ENCODE measurements at places on chromosomes 5 and 9. TPM values are rescaled to one million over a fixed set of nuclear protein-coding genes. Genes with fewer than 3 reads are reported as not detected.

- no peaks in the 10 kb centered on the region for H3K36me3 ChIP-seq
- DNase-seq, result no peak
- H3K27ac ChIP-seq, result no peak overlapping the region
- H3K4me1 ChIP-seq, result no peaks in the 10 kb centered on the region
Measured at GRCh38 chr9:118883411-118883810, 485.8 kb downstream of the BRINP1 start.

GRCh38 chr9:129550199-129550839 is 70.6 kb downstream of the C9orf50 start:
- DNase-seq, result no peak
- peak overlapping the region; percentile 23 for H3K4me3 ChIP-seq
- no peak overlapping the region for H3K27ac ChIP-seq
- no peaks in the 10 kb centered on the region for H3K27me3 ChIP-seq
- H3K4me1 ChIP-seq, result peaks cover 6% of the 10 kb centered on the region
- H3K36me3 ChIP-seq, result no peaks in the 10 kb centered on the region

DNA sequence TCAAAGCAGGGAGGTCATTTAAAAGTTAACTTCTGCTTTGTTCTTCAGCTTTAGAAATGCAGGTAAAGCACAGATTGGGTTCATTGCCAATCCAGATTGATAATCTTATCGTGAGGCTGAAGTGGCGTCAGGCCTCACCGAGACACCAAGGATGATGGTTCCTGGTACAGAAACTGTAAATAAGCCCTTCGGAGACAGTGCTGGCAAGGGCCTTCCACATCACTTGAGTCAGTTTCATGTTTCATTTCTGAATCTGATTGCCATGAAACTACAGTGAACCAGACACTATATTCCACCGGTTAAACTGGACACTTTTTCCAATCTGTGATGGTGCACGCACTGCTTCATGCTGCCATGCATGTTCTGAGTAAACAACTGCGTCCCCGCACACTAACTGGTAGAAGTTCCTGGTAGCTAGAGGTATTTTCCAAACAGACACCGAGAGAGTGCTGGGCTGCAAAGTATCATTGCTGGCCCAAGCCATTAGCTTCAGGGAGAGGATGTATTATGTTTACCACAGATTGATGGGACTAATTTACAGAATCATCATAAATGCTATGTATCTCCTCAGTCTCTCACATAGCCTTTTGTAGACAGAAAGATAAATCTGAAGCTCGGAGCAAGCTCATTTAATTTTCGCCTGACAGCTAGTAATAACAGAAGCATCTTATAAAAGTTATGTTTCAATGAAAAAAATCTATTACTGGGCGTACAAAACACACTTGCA is 336.1 kb downstream of the GLIS3 start:
- DNase-seq, result no peak
- H3K36me3 ChIP-seq, result no peaks in the 10 kb centered on the region
- H3K27me3 ChIP-seq, result no peaks in the 10 kb centered on the region
- no peak overlapping the region for H3K4me3 ChIP-seq
- peak overlapping the region; percentile 58 for H3K27ac ChIP-seq

GRCh38 chr5:157721159-157721558 is 10.1 kb upstream of the THG1L start:
- H3K36me3 ChIP-seq, result no peaks in the 10 kb centered on the region
- H3K4me3 ChIP-seq, result no peak overlapping the region
- no peak overlapping the region for H3K27ac ChIP-seq
- no peaks in the 10 kb centered on the region for H3K4me1 ChIP-seq
- H3K27me3 ChIP-seq, result no peaks in the 10 kb centered on the region
- no peak for DNase-seq

- H3K4me3 ChIP-seq, result no peak overlapping the region
- no peaks in the 10 kb centered on the region for H3K36me3 ChIP-seq
- DNase-seq, result no peak
- H3K27ac ChIP-seq, result no peak overlapping the region
- H3K27me3 ChIP-seq, result no peaks in the 10 kb centered on the region
- no peaks in the 10 kb centered on the region for H3K4me1 ChIP-seq
Measured at GRCh38 chr9:134766587-134766986, 114.0 kb upstream of the FCN2 start.

EDIL3 gene
- total RNA-seq, result not detected

FOXD4 gene
- total RNA-seq, result 0.93 TPM

TPD52L3 gene
- not detected for total RNA-seq

GRCh38 chr9:16184964-16185646 is 632.3 kb downstream of the CCDC171 start:
- no peaks in the 10 kb centered on the region for H3K36me3 ChIP-seq
- H3K27ac ChIP-seq, result no peak overlapping the region

GRCh38 chr9:83959061-83959460 is 21.0 kb downstream of the HNRNPK start:
- H3K36me3 ChIP-seq, result no peaks in the 10 kb centered on the region
- no peak overlapping the region for H3K4me3 ChIP-seq
- H3K27me3 ChIP-seq, result no peaks in the 10 kb centered on the region
- no peak overlapping the region for H3K27ac ChIP-seq
- no peak for DNase-seq

DNA sequence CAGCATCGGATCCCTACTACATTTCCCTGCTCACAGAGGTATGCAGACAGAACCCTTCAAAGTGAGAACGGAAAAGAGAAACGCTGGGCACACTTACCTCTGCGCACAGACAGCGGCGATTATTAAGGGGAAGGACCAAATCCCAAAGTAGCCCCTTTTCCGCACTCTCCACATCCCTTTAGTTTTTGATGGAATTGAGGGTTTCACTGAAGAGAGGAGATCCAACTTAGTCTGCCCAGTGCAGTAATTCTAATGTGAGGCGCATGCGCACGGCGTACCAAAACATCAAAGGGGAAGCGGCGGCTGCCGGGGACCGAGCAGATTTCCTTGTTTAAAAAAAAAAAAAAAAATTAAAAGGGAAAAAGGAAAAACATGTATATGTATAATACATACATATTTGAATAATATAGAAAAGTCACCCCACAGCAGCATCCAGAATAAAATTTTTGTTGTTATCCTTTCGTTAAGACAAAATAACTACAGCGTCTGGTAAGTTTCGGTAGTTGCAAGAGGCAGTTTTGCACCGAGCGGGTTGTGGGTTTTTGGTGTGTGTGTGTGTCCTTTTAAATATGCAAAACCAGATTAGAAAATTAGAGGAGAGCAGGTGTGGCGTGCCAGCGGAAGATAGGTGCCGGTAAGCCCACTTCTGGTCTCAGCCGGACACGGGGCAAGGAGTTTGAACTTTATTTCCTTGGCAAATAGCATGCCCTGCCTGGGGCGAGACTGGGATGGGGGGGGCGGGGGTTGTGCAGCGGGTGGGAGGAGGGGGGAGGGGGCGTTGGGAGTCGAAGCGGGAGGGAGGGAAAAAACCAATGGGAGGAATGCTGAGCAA is at the start of gene GABRB2:
Gene GABRB2 (minus strand): TSS at position 256 of the 832 bp plus-strand sequence. CDS start 82 bp downstream, at position 174.
- no peak within 1 kb of the TSS for H3K27ac ChIP-seq
- H3K4me3 ChIP-seq, result peak within 1 kb of the TSS; percentile 27
- peaks cover 4% of the 10 kb centered on the region for H3K27me3 ChIP-seq
- H3K4me1 ChIP-seq, result 0 out of 2 replicates have a peak, but pooled peaks cover 4% of the 10 kb centered on the region

GRCh38 chr9:137321726-137322361 is 19.8 kb upstream of the NRARP start:
- H3K27me3 ChIP-seq, result no peaks in the 10 kb centered on the region
- no peak overlapping the region for H3K4me3 ChIP-seq
- no peak for DNase-seq
- no peak overlapping the region for H3K27ac ChIP-seq
- H3K4me1 ChIP-seq, result no peaks in the 10 kb centered on the region
- H3K36me3 ChIP-seq, result no peaks in the 10 kb centered on the region

DNA sequence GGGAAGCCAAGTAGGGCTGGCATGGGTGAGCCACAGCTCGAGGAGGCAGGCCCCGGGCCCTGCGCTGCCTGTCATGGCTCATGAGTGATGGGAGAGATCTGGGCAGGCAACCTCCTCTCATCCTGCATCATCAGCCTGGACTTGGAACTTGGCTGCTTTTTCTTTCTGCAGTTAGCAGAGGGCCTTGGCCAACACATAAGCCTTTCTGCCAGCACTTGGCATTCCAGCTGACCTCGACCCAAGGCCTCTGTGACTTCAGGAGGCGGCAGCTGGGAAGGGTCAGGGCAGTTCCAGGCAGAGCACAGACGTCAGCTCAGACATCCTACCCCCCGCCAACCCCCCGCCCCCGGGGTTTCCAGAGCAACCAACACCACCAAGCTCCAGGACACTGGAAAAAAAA is 7.6 kb downstream of the S1PR3 start:
- no peaks in the 10 kb centered on the region for H3K36me3 ChIP-seq
- no peaks in the 10 kb centered on the region for H3K4me1 ChIP-seq
- no peak overlapping the region for H3K27ac ChIP-seq
- no peak for DNase-seq

GCNT1 gene
- total RNA-seq, result 19.1 TPM

KLHL3 gene
- 3.5 TPM for total RNA-seq

ITGA1 gene
- total RNA-seq, result 26.4 TPM
